ENCODE measurements at places on chromosomes 6 and 20.

- no peak for DNase-seq
These were observed 42.0 kb upstream of the OGFRL1 start for GRCh38 chr6:71246596-71246995.

GRCh38 chr20:39910536-39910935, 778.5 kb downstream of the MAFB start:
- no peak for DNase-seq

DNA sequence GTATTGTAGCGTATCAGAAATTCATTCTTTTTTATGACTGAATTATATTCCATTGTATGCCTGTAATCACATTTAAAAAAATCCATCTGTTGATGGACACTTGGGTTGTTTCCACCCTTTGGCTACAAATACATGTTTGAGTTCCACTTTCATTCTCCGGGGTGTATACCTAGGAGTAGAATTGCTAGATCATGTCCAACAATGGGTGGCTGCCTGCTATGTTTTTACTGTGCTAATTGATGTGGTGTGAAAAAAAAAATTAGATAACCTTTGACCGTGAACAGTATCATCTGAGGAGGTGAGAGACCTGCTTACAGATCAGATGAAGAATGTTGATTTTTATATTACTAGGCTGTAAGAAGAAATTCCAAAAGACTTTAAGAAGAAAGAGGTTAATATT, 37.1 kb downstream of the TOP1 start:
- no peak for DNase-seq

- DNase-seq, result no peak
These were observed 210.5 kb upstream of the SHLD1 start for GRCh38 chr20:5539691-5540090.

DNA sequence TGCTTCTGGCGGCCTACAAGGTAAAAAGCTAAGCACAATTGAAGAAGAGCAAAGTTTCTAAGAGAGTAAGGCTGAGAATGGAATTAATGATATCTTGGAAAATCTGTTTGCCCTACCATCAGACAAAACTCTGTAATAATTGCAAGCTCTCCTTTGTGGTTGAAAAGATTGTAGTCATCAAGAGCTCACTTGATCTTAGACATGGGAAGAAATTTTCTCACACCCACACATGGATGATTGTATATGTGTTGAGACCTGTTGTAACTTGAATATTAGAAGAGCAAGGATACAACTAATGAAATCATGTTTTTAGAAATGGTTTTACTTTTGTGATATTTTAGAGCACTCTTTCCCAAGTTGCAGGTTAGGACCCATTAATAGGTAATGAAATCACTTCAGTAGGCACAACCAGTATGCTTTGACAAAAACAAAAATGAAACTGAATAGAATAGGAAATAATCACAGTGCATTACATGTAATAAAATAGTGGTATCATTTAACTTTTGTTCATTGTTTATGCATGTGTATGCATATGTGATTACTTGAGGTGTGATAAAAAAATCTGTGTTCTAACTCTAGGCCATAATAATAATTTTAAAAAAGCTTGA, 14.0 kb downstream of the DCBLD1 start:
- DNase-seq, result peak; percentile 81
